ENCODE measurements at places on chromosomes 3 and 15.

GRCh38 chr3:113597596-113598354 lies 65.4 kb downstream of the SIDT1 start:
- no peak for DNase-seq

- DNase-seq, result no peak
Observed at GRCh38 chr3:196617256-196617655, 22.2 kb upstream of the NRROS start.

DNA sequence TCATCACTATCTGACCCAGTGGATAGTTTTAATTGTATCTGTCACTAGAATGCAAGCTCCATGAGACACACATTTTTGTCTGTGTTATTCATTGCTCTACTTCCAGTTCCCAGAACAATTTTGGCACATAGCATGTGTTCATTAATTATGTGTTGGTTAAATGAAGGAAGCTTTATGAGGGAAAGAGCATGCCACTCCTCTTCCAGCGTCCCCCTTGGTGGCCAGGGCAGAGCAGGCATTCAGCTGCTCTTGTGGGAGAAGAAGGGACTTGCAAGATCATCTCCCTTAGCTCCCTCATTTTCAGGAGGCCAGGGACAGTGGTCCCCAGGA lies 489 bp upstream of the GALNT15 start:
- peak; percentile 58 for DNase-seq

GRCh38 chr3:25455441-25456132 lies 27.5 kb downstream of the RARB start:
- DNase-seq, result peak; percentile 86

DNA sequence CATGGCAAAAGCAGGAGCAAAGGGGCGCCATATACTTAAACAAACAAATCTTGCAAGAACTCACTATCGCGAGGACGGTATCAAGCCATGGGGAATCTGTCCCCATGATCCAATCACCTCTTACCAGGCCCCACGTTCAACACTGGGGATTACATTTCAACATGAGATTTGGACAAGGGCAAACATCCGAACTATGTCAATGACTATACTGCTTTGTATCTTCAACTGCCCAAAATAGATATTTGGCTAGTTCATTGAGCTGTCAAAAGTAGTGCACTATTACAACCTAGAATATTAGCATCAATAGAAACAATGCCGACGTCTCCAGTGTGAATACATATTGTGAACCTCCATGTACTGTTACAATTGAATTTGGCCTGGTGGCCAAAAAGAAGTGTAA lies 760.4 kb downstream of the MCTP2 start:
- no peak for DNase-seq

DNA sequence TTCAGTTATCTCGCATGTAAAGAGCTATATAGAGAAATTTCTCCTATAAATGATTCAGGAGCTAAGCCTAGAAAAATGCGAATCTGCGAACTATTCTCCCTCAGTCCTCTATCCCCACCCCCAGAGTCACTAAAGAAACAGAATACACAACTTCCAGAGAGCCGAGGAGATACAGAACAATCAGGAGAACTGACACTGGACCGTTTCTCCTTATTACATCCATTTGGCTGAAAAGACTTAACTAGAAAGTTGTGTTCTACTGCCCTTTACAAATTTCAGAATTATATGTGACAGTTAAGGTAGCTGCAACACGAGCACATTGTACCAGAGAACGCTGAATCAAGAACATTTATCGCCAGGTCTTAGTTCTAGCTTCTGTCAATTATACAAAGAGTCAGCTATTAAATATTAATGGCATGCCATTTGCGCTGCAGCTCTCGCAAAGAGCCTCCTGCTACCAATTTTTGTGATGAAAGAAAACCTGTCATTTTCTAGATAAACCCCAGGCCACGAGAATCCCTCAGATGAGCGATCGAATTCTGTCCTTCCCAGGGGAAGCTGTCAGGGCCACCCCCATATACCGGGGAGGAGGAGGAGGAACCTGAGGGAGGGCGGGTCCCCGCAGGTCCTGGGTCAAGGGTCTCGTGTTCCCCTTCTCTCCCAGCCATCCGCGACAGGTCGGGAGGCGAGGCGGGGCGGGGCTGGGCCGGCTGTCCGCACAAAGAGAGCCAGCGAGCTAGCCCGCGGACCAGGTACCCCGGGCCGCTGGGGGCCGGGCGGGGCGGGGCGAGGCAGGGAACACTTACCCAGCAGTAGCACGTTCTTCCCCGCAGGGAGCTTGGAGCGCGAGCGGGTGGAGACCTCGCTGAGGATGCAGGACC lies 878 bp downstream of the DYNC1LI1 start:
- DNase-seq, result peak; percentile 61

DNA sequence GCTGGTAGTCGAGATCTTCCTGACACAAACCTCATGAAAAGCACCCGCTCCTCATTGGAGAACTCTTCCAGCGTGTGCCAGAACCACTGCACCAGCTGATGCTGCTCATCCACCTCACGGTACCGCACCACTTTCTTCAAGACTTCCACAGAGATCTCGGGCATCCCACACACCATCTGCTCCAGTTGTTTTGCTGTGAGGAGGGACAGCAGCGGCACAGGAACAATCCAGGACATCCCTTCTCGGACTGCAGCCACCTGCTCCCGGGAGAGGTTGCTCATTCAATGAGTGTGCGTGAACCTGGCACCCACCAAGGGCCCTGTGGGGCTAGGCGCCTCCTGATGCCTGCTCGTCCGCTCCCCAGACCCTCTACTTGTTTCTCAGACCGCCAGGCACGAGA lies 15.1 kb downstream of the FBXL22 start:
- DNase-seq, result no peak

DNA sequence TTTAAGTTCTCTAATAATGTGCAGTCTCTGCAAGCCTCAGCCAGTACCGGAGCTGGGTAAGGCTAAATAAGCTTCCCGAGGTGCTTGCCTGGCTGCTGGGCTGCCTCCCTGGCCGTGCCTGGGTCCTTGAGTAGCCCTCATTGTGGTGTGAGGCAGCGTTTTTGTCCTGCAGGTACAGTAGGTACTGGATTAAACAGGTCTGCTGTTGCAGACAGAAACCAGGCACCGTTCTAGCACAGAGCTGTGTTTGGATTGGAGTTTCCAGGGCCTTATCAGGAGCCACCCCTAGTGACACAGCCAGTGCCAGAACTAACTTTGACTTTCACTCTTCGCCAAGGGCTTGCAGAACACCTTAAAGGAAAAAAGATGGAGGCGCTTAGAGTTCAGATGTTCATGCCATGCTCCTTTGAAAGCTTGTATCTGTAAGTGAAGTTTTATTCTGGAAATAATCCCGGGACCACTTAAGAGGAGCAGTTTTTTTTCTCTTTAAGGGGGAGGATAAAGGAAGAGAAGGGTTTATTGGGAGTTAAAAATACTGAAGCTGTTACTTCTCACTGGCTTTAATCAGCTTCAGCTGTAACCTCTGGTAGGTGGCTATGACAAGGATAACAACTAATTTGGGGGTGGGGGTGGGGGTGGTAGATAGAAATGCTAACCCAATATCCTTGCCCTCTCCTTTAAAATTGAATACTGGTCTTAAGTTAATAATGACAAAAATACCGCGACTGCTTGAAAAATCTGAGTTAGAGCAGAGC lies 126.8 kb downstream of the MITF start:
- peak; percentile 29 for DNase-seq

DNA sequence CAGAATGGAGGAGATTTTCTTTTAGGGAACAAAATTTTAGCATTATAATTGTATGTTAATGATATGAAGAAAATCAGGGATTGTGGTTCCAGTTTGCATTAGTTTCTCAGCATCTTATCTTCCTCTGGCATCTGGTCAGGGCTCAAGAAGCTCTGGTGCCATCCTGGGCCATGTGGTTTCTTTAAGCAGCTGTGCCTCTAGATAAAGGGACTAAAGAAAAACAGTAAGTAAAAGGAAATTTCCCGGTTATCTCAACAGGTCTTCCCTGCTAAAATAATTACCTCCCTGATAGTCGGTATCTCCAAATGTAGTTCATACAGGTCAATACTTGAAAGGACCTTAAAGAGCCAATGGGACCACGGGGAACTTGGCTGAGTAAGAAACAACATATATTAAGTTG lies 375.1 kb upstream of the RBMS3 start:
- DNase-seq, result no peak

DNA sequence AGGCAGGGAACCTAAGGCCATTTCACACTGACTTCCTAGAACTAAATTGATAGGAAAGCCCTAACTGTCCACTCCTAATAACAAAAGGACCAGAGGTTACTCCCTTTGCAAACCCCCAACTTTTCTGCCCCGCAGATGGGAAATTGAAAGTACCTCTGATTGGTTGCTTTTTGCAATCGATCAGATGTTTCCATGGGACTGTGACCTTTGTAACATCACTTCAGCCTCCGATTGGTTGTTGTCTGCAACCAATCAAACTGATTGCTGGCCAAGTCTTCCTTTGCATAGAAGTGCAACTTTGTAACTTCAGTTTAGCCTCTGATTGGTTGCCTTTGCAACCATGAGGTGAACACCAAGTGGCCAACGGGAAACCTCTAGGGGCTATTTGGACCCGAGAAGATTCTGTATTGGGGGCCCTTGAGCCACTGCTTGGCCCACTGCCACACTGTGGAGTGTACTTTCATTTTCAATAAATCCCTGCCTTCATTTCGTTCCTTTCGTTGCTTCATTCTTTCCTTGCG lies 11.3 kb upstream of the KNL1 start:
- no peak for DNase-seq

Data from M059J (cell line).